Hepatocyte (in vitro differentiated cells): ENCODE measurements at places on chromosomes 4 and X.

- H3K36me3 ChIP-seq = no peaks in the 10 kb centered on the region
- H3K4me3 ChIP-seq = no peak overlapping the region
- H3K27me3 ChIP-seq = no peaks in the 10 kb centered on the region
Observed at GRCh38 chr4:128009428-128009827, 44.2 kb downstream of the ABHD18 start.

- H3K4me1 ChIP-seq = peaks cover 11% of the 10 kb centered on the region
- H3K27me3 ChIP-seq = peaks cover 99% of the 10 kb centered on the region
- no peak overlapping the region for H3K27ac ChIP-seq
Observed at GRCh38 chr4:80196259-80196921, 913 bp upstream of the PRDM8 start.

- no peak overlapping the region for H3K4me3 ChIP-seq
- no peak for DNase-seq
- no peak overlapping the region for H3K27ac ChIP-seq
Observed at GRCh38 chr4:88533937-88534750, 10.6 kb upstream of the PYURF start.

DNA sequence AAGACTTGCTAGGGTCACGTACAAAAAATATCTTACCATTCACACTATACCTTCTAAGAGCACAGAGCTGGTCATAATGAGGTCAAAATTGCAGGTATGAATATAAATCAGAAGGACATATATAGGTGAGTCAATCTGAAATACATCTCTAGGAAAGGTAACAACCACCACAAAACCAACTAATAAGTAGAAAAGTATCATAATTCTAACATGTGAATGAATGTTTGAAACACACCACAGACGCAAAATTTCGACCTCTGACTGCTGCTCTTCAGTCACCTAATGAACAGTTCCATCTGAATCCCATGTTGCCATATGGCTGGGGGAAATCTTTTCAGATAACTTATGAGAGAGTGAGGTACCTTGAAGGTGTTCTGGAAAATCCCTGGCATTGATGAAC lies 22.1 kb downstream of the STAP1 start:
- no peak overlapping the region for H3K4me3 ChIP-seq
- no peaks in the 10 kb centered on the region for H3K27me3 ChIP-seq
- H3K27ac ChIP-seq = no peak overlapping the region
- no peaks in the 10 kb centered on the region for H3K4me1 ChIP-seq
